ENCODE measurements at places on chromosomes 13 and 19.

GRCh38 chr19:35936738-35937268 is 629 bp downstream of the LRFN3 start:
- H3K36me3 ChIP-seq: peaks cover 14% of the 10 kb centered on the region
- DNase-seq: no peak
- H3K27me3 ChIP-seq: no peaks in the 10 kb centered on the region
- H3K27ac ChIP-seq: peak overlapping the region; percentile 50
- H3K4me1 ChIP-seq: peaks cover 28% of the 10 kb centered on the region

GRCh38 chr13:59914556-59914955 is 249.2 kb downstream of the DIAPH3 start:
- no peak overlapping the region for H3K4me3 ChIP-seq
- H3K36me3 ChIP-seq: no peaks in the 10 kb centered on the region
- H3K27me3 ChIP-seq: no peaks in the 10 kb centered on the region

DNA sequence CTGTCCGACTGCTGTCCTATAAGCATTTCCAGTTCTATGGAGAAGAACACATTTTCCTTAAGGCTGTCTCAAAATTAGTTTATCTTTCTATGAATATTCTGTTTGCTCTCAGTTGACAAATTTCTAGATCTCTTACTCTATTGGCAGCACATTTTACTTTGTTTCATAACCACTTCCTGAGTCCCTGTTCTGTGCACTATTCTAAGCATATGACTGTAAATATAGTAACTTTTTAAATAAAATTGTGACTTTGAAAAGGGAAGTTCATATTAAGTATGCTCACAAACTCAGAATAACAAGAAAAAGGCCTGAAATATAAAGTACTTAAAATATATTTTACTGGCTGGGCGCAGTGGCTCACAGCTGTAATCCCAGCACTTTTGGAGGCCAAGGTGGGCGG is 56.5 kb upstream of the HTR2A start:
- no peak overlapping the region for H3K4me3 ChIP-seq
- no peaks in the 10 kb centered on the region for H3K4me1 ChIP-seq
- no peaks in the 10 kb centered on the region for H3K27me3 ChIP-seq
- no peak for DNase-seq

GRCh38 chr19:58093071-58093470 is 5.0 kb downstream of the ZSCAN18 start:
- H3K27me3 ChIP-seq: no peaks in the 10 kb centered on the region
- peaks cover 7% of the 10 kb centered on the region for H3K4me1 ChIP-seq
- H3K27ac ChIP-seq: no peak overlapping the region
- H3K36me3 ChIP-seq: peaks cover 3% of the 10 kb centered on the region
- H3K4me3 ChIP-seq: no peak overlapping the region
- DNase-seq: no peak

DNA sequence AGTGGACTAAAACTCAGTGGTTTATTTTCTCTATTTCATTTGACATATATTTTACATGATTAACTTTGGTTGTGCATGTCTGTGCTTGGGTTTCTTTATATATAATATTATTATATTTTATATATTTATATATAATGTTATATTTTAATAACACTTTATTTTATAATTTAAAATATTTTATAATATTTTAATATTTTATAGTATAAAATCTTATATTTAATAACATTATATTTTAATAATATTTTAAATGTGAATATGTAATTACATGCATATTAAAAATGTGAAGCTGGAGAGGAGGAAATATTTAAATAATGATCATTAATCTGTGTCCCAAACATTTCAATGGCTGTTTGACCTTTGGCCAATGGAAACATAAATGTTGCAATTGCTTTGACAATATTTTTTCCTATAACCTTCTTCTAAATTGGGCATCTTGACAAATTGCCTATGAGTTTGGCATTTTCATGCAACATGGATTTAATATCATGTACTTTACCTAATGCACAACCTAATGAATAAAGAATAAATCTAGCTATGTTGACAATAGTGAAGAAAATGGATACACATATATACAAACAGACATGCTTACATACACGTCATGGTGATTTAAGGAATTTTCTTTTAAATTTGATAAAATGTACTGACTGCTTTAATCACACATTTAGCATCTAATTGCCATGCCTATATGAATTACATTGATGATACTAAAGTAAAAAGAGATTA is 607.1 kb downstream of the SLITRK6 start:
- no peak overlapping the region for H3K27ac ChIP-seq
- DNase-seq: no peak
- H3K36me3 ChIP-seq: no peaks in the 10 kb centered on the region
- H3K27me3 ChIP-seq: no peaks in the 10 kb centered on the region

DNA sequence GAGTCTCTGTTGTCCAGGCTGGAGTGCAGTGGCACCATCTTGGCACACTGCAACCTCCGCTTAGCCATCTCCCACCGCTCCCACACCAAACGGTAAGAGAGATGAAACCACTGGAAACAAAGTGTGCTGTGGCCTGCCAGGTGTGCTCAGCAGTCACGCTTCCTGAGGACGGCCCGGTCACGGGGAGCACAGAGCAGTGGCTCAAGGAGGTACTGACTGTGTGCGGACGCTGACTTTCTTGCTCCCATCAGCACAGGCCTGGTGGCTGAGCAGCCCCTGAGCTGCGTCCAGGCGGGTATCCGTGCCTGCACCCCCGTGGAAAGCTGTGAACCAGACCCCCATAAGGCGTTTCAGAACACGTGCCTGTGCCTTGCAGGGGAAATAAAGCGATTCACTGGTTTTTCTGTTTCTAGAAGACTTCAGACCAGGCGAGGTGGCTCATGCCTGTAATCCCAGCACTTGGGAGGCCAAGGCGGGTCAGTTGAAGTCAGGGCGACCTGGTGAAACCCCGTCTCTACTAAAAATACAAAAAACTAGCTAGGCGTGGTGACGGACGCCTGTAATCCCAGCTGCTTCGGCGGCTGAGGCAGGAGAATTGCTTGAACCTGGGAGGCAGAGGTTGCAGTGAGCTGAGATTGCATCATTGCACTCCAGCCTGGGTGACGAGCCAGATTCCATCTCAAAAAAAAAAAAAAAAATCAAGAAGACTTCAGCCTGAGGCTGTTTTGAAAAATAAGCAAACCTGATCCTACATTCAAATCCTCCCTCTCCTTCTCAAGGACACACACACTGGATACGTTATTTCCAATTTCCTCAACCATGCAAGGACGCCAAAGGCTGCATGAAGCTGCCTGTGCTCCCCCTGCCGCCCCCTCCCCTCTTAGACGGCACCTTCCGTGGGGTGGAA is 25.5 kb downstream of the ADPRHL1 start:
- no peaks in the 10 kb centered on the region for H3K36me3 ChIP-seq
- H3K4me1 ChIP-seq: no peaks in the 10 kb centered on the region
- no peaks in the 10 kb centered on the region for H3K27me3 ChIP-seq
- DNase-seq: no peak

- no peak overlapping the region for H3K27ac ChIP-seq
- H3K4me1 ChIP-seq: no peaks in the 10 kb centered on the region
- DNase-seq: no peak
- no peaks in the 10 kb centered on the region for H3K27me3 ChIP-seq
These were observed 46.9 kb downstream of the FNDC3A start for GRCh38 chr13:49022472-49023144.

GRCh38 chr13:110705356-110705825 is 525 bp downstream of the CARS2 start:
- H3K27me3 ChIP-seq: no peaks in the 10 kb centered on the region
- H3K4me1 ChIP-seq: peaks cover 22% of the 10 kb centered on the region
- DNase-seq: no peak
- H3K4me3 ChIP-seq: peak overlapping the region; percentile 66
- peaks cover 12% of the 10 kb centered on the region for H3K36me3 ChIP-seq

- no peaks in the 10 kb centered on the region for H3K27me3 ChIP-seq
- no peak overlapping the region for H3K27ac ChIP-seq
- DNase-seq: no peak
These were observed 598.0 kb downstream of the EFNB2 start for GRCh38 chr13:105937451-105937850.

DNA sequence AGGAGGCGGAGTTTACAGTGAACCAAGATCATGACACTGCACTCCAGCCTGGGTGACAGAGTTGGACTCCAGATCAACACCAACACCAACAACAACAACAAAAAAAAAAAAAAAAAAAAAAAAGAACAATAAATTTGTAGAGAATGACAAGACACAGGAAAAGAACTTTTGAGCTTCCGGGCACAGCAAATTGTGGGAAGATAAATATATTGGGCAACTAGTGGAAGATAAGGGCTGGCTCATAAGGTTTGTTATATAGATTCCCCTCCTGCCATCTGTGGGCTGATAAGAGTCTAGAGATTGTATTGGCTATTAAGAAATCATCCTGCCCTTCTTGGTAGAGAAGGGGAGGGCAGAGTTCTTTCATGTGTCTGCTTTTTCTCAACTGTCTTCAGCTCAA is 33.1 kb upstream of the CYP2S1 start:
- no peak for DNase-seq
- H3K4me3 ChIP-seq: no peak overlapping the region
- H3K27ac ChIP-seq: no peak overlapping the region
- H3K27me3 ChIP-seq: no peaks in the 10 kb centered on the region
- H3K36me3 ChIP-seq: no peaks in the 10 kb centered on the region

GRCh38 chr13:114281351-114282040 is at the start of gene UPF3A:
Gene UPF3A (plus strand): TSS chr13:114281601. CDS start chr13:114281640, 39 bp downstream.
- peak; percentile 75 for DNase-seq
- H3K4me3 ChIP-seq: peak within 1 kb of the TSS; percentile 97
- H3K4me1 ChIP-seq: peaks cover 21% of the 10 kb centered on the region
- H3K27ac ChIP-seq: peak within 1 kb of the TSS; percentile 94
- no peaks in the 10 kb centered on the region for H3K27me3 ChIP-seq
- peaks cover 11% of the 10 kb centered on the region for H3K36me3 ChIP-seq

DNA sequence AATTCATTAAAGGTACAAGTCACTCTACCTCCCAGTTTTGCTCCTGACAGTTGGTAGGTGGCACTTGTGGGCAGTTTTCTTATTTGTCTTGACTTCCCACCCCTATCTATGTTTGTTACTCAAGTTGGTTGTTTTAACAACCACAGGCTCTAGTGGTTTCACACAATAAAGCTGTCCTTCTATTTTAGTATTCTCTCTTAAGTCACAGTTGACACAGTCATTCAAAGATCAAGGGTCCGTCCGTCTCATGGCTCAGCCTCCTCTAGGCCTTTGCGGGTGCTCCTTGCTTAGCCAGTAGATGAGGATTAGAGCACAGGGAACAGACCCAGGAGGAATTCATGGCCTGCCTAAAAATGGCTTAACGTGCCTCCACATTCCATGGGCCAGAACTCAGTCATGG is 573.7 kb downstream of the IRS2 start:
- no peaks in the 10 kb centered on the region for H3K4me1 ChIP-seq
- no peak overlapping the region for H3K27ac ChIP-seq
- no peak for DNase-seq
- H3K36me3 ChIP-seq: no peaks in the 10 kb centered on the region
- H3K27me3 ChIP-seq: no peaks in the 10 kb centered on the region
- no peak overlapping the region for H3K4me3 ChIP-seq

- DNase-seq: no peak
- no peak overlapping the region for H3K27ac ChIP-seq
- H3K4me1 ChIP-seq: no peaks in the 10 kb centered on the region
- H3K36me3 ChIP-seq: no peaks in the 10 kb centered on the region
These were observed 70.6 kb downstream of the HSPH1 start for GRCh38 chr13:31090961-31091624.

GRCh38 chr19:57651654-57651996 is 17.1 kb upstream of the ZSCAN4 start:
- no peaks in the 10 kb centered on the region for H3K4me1 ChIP-seq
- DNase-seq: no peak
- H3K36me3 ChIP-seq: no peaks in the 10 kb centered on the region

GRCh38 chr13:25753976-25754375 is 297.8 kb downstream of the SHISA2 start:
- H3K4me1 ChIP-seq: no peaks in the 10 kb centered on the region
- DNase-seq: no peak

DNA sequence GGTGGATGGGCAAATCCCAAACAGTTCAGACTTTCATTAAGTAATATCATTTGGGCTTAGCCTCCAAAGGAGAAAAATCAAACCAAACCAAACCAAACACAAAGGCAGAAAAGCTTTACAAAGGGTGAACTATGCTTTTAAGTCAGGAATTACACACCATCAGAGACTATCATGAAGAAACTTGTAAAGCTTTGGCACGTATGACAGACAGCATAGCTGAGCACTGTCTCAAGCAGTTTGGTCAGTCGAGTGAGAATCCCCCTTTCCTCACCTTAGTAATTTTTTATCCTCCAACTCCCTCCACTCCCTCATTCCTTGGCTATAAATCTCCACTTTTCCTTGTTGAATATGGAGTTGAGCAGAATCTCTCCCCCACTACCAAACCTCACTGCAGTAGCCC is 72.1 kb downstream of the MIPEP start:
- H3K4me3 ChIP-seq: no peak overlapping the region
- H3K36me3 ChIP-seq: no peaks in the 10 kb centered on the region
- no peak for DNase-seq
- peaks cover 6% of the 10 kb centered on the region for H3K4me1 ChIP-seq

GRCh38 chr19:38405276-38405675 is 2.4 kb downstream of the FAM98C start:
- no peaks in the 10 kb centered on the region for H3K27me3 ChIP-seq
- H3K27ac ChIP-seq: no peak overlapping the region
- peaks cover 4% of the 10 kb centered on the region for H3K4me1 ChIP-seq
- no peaks in the 10 kb centered on the region for H3K36me3 ChIP-seq
- DNase-seq: no peak

DNA sequence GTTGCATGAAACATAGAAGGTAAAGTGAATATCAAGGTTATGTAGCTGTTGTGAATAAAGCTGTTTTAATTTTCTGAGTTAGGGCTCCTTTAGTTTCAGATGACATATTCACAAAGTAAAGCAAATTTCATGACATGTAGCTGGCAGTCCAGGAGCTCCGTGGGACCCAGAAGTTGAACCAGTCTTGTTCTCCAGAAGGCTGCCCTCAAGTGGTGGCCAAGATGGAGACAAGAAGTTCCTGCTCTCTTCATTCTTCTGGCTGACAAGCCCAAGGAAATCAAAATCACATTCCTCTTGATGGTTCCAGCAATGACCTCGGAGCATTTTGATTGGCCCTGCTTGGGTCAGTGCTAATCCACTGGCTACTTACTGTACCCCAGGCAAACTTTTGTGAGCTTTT is 128.7 kb downstream of the LIG4 start:
- no peak overlapping the region for H3K4me3 ChIP-seq
- H3K27ac ChIP-seq: no peak overlapping the region
- no peak for DNase-seq
- H3K27me3 ChIP-seq: no peaks in the 10 kb centered on the region

DNA sequence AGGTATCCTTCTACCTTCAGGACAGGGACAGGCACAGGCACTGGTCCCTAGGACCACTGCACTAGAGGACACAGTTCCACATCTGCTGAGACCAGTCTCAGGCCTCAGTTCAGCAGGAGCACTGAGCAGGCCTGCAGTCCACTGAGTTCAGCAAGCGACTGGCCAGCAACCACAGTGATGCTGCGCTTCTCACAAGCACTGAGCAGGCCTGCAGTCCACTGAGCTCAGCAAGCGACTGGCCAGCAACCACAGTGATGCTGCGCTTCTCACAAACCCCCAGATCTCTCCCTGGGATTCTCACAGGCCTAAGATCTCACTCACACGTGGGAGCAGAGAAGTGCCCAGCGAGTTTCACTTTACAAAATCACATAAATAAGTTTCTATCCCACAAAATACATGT is 140.6 kb downstream of the IRS2 start:
- no peak for DNase-seq
- H3K4me3 ChIP-seq: no peak overlapping the region
- H3K27ac ChIP-seq: no peak overlapping the region
- H3K27me3 ChIP-seq: no peaks in the 10 kb centered on the region
- H3K36me3 ChIP-seq: no peaks in the 10 kb centered on the region
